ENCODE measurements at places on chromosomes 13 and 19.

GRCh38 chr19:31174948-31175347, 174.3 kb downstream of the TSHZ3 start:
- DNase-seq, result no peak

- no peak for DNase-seq
Observed at GRCh38 chr19:43409415-43409814, 5.3 kb upstream of the TEX101 start.

DNA sequence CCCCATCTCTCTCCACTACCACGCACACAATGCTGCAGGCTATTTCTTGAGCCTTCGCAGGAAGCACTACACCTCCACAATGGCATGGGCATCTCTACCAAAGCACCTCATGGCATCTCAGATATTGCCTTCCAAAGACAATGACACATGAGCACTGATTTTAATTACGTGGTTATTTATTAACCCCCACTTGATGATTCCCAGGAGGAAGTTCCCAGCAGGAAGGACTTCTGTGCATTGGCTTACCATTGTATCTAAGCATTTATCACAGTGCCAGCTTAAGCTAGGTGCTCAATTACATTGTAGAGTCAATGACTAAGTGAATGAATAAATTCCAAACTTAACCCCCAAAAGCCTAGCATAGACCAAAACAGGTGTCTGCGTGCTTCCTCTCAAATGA, 101.4 kb downstream of the ABCC4 start:
- DNase-seq, result no peak

- no peak for DNase-seq
Observed at GRCh38 chr13:78139765-78140164, 221.1 kb upstream of the EDNRB start.

DNA sequence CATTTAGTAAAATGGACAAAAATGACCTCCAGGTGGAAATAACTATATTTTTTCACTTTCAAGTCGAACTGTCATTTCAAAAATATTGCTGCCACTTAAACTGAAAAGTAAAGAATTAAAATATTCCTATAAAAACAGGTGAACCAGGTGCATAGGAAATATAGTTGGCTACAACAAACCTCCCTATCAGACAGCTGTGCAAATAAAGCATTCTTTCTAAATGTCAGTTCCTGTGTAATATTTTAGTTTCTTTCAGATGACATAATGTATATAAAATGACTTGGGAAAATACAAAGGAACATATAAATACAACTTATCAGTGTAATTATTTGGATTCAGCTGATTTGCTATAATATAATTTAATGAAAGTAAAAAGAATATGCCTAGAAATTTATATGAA, 403.5 kb upstream of the GPC6 start:
- no peak for DNase-seq

DNA sequence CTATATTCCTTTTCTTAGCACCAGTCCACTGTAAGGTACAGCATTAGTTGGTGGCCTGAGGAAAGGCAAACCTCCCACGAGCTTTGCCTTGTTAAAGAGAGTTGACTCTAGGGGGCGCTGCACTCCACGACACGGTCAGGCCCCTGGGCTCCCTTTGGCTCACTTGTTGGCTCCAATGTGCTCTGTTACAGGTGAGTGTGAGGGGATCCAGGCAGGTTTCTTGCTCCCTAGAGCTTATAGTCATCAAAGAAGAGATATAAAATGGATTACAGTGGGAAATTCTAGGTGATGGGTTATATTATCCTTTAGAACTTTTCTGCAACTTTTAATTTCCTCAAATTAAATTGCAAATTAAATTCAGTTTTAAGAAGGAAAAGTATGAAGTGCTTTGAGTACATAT, 3.7 kb downstream of the WDR87 start:
- peak; percentile 79 for DNase-seq

- no peak for DNase-seq
Observed at GRCh38 chr19:27972291-27973040, 1240.5 kb downstream of the UQCRFS1 start.

DNA sequence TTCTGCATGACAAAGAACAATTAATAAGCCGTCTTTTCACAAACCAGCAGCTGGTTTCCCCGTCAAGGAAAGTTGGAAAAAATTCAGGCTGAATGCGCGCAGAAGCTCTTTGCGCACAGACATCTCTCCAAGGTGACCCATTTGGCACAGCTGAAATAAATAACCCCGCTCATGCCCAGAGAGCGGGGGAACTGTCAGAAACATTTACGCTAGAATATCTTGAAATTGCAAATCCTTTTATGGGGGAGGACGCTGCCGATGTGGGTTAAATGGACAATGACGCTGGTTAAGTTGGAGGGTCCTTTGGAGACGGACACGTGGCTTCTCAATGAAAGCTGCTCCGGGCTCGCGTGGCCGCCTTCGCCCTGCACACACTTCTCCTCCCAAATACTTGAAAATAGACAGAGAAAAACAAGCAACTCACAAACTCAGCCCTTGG, 30.6 kb downstream of the GSX1 start:
- no peak for DNase-seq

DNA sequence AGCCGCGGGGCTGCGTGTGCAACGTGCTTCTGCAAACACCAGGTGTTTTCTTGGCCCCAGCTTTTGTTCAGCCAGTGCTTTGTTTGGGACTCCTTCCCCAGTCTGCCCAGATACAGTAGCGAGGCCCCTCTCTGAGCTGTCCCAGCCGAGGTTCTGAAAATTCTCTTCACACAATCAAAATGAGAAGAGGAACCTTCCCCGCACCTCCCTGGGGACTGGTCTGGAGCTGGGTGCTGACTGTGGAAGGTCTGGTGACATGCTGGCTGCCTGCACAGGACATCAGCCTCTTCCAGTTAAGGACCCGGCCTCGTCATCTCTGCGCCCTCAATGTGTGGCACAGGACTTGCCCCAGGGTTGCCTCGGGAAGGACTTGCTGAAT, 4.2 kb downstream of the ATP4A start:
- DNase-seq, result no peak

DNA sequence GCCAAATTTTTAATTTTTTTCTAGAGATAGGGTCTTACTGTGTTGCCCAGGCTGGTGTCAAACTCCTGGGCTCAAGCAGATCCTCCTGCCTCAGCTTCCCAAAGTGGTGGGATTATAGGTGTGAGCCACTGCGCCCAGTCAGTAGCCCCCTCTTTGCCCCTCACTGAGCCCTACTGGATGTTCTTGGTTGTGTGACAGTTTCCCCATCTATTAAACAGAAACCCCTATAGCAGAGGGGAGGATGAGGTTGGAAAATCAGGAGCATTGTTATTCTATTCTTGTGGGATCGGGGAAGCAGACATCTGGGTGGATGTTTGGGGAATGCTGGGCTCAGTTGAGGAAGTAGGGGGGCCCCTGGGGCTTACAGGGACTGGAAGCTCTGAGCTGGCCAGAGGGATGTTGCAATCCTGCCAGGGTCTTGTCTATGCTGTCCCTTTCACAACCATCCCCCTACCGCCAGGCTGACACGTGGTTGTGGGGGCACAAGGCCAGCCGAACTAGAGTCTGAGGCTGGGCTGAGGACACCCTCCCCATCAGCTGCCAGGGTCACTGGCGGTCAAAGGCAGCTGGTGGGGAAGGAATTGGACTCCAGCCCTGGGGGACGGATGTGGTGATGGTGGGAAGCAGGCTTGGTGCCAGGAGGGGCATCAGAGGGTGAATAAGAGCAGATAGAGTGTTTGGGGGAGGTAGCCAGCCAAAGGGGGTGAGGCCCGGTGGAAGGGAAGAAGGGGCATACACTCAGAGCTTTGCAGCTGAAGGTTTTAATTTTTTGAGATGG, 10.9 kb downstream of the APOC1 start:
- no peak for DNase-seq

- DNase-seq, result no peak
Observed at GRCh38 chr13:73055813-73056564, 2.8 kb upstream of the KLF5 start.
